Activated CD8-positive, alpha-beta memory T cell treated with anti-CD3 and anti-CD28 coated beads, Interleukin-2, amount 50 U/mL, for 48 hours (primary cell): ENCODE measurements at places on chromosomes 13 and 19.

DNA sequence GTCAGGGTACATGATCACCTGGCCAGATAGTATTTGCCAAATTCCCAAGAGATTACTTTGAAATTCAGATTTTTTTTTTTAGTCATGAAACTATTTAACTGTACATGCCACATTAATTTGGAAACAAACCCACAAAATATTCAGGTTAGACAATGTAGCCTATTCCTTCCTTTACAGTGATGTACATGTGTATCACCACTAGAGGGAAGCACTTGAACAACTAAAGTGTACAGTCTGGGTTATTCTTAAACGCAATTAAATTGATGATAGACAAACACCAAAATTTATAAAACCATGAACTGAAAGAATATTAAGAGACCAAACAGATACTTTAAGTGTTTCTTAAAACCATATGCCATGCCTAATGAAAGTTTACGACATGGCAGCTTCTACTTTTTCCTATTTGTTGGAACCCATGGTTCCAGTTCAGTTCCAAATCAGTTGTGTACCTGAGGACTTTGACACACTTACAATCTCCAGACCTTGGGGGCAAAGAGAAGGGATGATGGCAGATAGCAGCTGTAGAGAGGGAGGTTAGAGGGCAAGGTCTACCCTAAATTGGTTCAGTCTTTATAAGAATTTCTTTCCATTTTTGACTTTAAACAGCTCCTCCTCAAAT, 52.8 kb downstream of the TNFSF13B start:
- no peak for DNase-seq

- no peak for DNase-seq
These were observed 529.6 kb downstream of the FGF9 start for GRCh38 chr13:22200440-22200839.

GRCh38 chr19:58568453-58569130, 4.5 kb downstream of the MZF1 start:
- DNase-seq, result peak; percentile 33

DNA sequence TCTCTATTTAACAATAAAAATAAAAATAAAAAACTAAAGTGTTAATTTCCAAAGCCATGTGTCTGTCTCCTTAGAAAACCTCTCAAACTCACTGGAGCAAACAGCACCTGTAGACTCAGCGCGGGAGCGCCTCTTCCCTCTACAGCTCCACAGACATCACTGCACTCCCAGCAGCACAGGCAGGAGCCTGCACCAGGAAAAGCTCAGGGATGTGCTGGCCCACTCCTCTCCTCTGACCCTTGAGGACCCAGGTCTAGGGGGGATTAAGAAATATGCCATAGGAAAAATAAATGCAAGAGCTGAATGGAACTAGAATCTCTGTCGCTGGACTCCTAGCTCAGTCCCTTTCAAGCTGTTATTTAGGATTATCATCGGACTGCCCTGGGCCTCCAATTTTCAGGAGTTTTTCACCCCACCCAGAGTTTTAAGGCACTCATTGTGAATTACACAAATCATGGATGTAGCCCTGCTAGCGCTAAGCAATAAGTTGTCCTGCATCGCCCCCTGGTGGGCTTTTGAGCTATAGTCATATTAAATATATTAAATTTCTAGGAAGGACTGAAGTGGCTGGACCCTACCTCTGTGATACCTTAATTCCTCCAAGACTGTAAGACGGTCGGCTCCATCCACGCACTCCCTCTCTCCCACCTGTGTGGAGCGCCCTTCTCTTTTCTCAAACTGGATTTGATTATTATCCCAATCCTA, 333.9 kb downstream of the UQCRFS1 start:
- peak; percentile 83 for DNase-seq

DNA sequence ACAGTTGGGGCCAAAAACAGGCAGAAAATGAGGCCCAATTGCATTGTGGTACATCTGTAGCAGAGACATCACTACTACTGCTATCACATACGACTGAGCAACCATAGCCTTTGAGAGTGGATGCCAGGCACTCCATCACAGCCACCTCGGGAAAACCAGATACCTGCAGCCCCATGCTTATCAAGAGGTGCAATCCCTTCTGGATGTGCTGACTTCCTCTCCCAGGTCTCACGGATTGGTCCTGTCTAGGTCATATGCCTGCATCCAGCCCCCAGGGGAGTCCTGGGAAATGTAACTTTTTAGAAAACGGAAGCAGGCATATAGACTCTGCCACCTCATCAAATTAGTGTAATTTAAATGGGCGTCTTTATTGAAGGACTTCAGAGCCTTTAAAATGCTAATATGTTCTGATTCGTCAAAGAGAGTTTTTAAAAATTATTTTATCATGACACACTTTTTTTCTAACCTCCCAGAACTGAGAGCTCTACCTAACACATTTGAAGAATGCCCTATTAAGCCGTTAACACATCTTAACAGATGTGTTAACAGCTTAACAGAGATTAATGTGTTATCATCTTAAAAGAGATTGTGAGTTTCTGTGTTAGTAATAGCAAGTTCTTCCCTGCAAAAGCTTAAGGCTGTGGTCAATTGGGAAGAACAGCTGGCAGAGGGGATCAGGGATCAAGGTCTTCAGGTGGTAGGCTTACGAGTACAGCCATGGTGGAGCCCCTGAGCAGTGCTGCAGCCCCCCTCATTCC, 63.9 kb downstream of the DLEU7 start:
- no peak for DNase-seq

- DNase-seq, result peak; percentile 99
These were observed 1.0 kb downstream of the CLDND2 start for GRCh38 chr19:51367565-51368365.

- DNase-seq, result no peak
These were observed 491.8 kb downstream of the DIAPH3 start for GRCh38 chr13:59671881-59672280.

GRCh38 chr13:71863254-71863865, 3.6 kb downstream of the DACH1 start:
- no peak for DNase-seq

DNA sequence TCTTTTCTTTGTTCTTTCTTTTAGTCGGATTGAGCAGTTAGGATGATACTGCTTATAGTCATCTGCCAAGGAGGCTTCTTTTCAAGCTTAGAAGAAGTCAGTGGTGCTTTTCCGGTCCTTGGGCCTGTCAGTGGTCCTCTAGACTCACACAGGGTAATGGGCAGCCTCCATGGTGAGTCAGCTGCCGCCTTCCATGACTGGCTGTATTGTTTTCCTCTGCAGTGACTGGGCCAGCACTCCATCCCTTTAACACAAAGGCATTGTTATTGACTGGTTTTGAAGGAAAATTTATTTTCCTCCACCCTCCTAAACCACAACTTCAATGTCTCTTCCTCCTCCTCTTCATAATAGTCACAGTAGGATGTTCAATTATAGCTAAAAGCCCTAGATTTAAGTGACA, 47.1 kb upstream of the CNMD start:
- no peak for DNase-seq

DNA sequence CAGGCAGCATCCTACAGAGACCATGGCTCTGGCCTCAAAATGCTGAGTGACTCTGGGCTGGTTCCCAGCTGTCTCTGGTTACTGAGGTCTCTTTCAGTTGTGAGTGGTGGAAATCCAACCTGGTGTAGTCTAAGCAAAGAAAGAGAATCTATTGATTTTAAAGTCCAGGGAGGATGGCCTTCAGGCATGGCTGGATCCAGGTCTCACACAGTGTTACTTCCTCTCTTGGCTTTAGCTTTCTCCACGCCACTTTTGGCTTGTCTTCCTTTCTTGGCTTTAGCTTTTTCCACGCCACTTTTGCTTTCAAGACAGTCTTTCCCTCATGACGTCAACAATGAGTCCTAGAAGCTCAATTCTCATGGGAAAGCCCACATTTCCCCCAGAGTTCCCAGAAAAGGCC, 4.1 kb downstream of the CYP4F3 start:
- DNase-seq, result no peak

DNA sequence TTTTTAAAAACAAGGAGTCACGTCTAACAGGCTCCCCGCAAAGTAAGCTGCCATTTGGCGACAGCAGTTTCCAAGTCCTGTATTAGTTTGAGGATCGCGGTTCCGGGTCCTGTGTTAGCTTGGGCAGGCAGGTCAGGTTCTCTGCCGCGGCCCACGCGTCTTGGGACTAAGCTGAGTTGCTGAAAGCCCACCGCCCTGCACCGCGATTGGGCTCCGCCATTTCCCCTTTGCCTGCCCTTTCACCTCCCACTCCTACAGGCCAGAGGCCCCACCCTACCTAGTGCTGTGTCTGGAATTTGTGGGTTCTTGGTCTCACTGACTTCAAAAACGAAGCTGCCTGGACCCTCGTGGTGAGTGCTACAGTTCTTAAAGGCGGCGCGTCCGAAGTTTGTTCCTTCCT, 6.8 kb downstream of the PARP4 start:
- no peak for DNase-seq

DNA sequence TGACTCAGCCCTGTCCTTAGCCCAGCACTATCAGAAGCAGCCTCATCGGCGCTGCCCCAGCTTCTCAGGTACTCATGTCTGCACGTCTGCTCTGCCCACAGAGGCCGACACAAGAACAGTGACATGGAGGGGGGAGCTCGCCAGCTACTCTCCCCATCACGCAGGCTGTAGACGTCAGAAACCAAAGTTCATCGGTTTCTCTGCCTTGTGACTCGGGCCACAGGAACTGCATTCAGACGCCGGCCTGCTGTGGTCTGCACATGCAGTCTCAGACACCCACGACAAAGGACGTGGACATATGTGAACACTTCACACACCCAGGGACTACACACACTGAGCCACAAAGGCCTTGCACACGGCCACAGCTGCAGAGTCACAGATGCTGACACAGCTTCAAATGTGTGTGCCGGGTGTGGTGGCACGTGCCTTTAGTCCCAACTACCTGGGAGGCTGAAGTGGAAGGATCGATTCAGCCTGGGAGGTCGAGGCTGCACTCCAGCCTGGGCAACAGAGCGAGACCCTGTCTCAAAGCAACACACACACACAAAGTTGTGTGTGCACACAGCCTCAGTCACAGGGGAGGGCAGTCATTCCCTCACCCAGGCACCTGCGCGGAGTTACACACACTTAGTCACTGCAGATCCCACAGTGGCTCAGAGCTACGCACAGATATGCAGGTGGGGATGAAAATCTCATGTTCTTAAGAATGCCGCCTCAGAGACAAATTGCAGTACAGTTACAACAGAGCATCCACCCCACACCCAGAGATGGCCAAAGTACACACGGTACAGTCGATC, 4.9 kb upstream of the ZFP36 start:
- peak; percentile 89 for DNase-seq

DNA sequence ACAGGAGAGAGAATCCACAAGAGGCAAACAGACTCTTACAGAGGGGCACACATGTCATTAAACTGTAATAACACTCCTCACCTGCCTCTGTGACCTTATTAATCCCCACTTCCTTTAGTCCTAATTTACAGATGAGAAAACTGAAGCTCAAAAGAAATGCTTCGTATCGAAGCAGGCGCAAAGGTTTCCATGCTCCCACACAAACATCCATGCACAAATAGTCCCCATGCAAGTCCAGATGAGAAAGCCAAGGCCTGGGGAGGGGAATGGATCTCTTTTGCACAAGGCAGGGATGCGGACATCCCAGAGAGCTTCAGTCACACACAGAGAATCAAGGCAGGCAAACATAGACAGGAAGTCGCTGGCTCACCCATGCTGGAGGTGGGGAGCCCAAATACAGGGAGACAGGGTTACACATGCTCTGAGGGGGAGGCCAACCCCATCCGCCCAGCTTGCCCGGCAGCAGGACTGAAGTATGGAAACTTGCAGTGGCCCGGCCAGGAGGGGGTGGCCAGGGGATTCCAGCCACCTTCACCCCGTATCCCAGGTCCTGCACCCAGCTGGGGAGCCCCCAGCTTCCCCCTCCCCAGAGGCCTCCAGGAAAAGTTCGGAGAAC, 468 bp downstream of the S1PR5 start:
- no peak for DNase-seq

GRCh38 chr19:46840498-46840942, 10.1 kb downstream of the AP2S1 start:
- peak; percentile 61 for DNase-seq

- no peak for DNase-seq
These were observed 10.7 kb upstream of the PABPC3 start for GRCh38 chr13:25085125-25085742.

- DNase-seq, result no peak
These were observed 696.3 kb upstream of the SLC10A2 start for GRCh38 chr13:103762523-103762922.

GRCh38 chr19:47749326-47749725, 4.0 kb downstream of the NOP53 start:
- DNase-seq, result no peak

GRCh38 chr19:43207991-43208390, 2.6 kb upstream of the PSG4 start:
- no peak for DNase-seq

DNA sequence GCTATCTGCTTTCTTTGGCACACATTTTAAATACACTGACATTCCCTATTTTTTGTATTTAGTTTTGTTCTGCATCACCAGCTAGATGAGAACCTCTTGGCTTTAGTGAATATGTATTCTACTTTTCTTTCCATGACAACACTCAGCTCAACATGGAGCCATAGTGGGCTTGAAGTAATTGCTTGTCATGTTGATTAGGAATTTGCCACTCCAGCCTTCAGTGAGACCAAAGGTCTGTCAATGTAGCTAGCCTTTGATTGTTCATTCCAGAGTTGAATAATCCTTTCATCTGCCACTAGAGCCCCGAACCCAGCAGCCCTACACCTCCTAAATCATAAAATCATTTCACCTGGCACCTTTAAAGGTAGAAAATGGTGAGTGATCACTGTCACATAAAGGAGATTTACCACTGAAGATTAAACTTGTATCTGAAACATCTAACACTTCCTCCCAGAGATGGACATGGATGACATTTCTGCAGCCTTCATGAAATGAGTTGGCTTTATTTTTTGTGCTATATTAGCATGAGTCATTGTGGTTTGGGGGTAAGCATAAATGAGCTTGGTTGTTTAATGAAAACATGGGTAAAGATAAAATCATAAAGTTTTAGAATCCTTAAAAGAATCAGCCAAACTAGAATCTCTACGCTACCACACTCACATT, 29.2 kb upstream of the GARRE1 start:
- DNase-seq, result no peak

DNA sequence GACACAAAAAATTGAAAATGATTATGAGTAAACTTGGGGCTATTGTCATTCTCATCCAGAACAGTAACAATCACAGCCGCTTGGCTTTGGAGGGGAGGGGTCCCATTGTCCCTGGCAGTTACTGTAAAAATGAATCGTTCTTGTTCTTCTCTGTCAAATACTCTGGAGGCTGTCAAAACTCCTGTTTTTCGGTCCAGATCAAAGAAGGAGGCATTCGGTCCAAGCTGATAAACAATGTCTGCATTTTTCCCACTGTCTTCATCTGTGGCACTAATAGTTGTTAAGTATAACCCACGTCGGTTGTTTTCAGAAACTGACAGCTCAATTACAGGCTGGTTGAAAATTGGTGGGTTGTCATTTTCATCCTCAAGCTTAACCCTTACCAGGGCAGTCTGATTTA, 3.4 kb downstream of the PCDH9 start:
- DNase-seq, result no peak

GRCh38 chr19:14467816-14468215, 7.3 kb downstream of the PTGER1 start:
- no peak for DNase-seq

DNA sequence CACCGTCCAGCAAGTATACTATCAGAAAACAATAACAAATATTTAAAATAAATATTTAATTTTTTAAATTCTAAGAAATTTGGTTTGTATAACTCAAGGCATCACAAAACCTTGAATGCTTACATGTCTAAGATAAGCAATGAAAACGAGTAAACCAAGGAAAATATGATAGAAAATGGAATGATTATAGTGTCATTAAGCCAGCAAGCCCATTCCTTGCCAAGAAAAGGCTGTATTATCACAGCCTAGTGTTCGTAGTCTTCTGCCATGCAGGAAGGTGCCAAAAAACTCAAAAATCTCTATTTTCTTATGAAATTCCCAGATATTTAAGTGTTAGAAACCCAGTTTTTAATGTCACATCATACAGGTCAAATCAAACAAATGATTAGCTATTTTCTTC, 136.4 kb downstream of the STOML3 start:
- DNase-seq, result no peak
